ENCODE measurements at places on chromosomes 4 and X. TPM values are rescaled to one million over a fixed set of nuclear protein-coding genes. Genes with fewer than 3 reads are reported as not detected.

DNA sequence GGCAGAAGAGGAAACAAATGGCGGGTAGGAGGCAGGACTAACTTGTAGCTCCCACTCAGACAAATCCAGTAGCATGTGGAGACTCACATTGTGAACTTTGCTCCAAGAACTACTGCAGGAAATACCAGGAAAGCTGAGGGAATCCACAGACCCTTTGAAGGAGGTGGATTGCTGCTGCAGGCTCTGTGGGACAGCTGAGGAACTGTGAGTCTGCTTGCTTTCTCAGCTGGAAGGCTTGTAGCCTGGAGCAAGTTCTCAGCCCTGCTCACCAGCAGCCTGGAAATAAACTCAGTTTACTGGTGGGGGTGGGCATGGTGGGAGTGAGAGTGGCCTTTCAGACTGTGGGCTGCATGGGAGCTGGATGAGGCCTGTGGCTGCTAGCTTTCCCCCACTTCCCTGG lies 16.0 kb downstream of the RTL3 start:
- DNase-seq, result no peak

- DNase-seq, result no peak
Observed at GRCh38 chr4:81915430-81915829, 443.7 kb upstream of the RASGEF1B start.

DNA sequence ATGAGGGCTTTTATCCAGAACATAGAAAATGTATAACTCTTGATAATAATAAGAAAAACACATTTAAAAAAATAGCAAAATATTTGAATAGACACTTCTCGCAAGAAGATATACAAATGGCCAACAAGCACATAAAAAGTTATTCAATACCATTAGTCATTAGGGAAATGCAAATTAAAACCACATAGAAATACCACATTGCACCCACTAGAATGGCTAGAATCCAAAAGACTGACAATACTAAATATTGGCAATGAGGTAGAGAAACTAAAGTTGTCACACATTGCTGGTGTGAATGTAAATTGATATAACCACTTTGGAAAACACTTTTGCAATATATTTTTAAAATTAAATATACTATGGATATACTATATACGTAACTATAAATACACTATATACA lies 754.3 kb upstream of the MAGEB2 start:
- no peak for DNase-seq

GRCh38 chrX:148610328-148610698 lies 109.9 kb downstream of the AFF2 start:
- DNase-seq, result no peak

The ZNF711 gene
- 0.36 TPM for total RNA-seq

The MAGEA12 gene
- not detected for total RNA-seq

Measured in naive thymus-derived CD4-positive, alpha-beta T cell (primary cell).